ENCODE measurements at places on chromosomes 1 and 21. TPM values are rescaled to one million over a fixed set of nuclear protein-coding genes. Genes with fewer than 3 reads are reported as not detected.

The DNASE2B gene
- 5.5 TPM for total RNA-seq

- peak overlapping the region; percentile 92 for H3K27ac ChIP-seq
- H3K4me1 ChIP-seq: peaks cover 48% of the 10 kb centered on the region
- no peaks in the 10 kb centered on the region for H3K27me3 ChIP-seq
These were observed 376 bp upstream of the NUAK2 start for GRCh38 chr1:205321959-205322283.

DNA sequence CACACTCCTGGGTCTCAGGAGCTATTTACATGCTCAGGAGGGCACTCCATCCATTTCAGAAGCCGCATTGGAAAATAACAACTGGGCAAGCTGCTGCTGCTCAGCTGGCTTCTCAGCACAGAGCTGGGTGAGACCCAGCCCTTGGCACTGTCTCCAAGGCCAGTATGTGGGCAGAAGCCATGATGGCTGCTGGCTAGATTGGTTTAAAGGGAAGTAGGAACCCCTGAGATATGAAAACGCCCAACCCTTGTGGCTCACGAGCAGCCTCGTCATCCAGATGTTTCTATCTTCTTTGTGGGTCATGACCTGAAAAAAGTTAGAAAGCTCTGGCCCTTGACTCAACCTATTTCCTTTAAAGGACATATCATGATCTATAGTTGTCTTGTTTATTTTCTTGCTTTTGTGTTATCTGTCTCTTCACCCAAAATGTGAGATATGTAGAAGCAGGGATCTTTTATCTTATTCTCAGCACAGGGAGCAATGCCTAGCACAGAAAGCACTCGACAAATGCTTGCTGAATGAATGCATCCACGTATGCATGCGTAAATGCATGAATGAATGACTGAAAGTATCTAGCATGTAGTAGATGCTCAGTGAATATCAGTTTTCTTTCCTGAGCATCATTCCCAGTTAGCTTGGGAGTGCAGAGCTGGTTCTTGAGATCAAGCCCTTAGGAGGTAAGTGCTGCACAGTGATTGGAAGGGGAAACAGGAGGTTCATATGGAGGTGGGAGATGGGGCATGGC lies 11.6 kb downstream of the MYBPH start:
- no peak overlapping the region for H3K27ac ChIP-seq
- H3K4me1 ChIP-seq: no peaks in the 10 kb centered on the region
- no peak for DNase-seq
- no peaks in the 10 kb centered on the region for H3K36me3 ChIP-seq
- no peak overlapping the region for H3K4me3 ChIP-seq

The SLC2A5 gene
- 0.44 TPM for total RNA-seq

GRCh38 chr1:77548285-77548684 lies 134.2 kb downstream of the ZZZ3 start:
- no peak overlapping the region for H3K4me3 ChIP-seq
- no peak overlapping the region for H3K27ac ChIP-seq
- no peaks in the 10 kb centered on the region for H3K36me3 ChIP-seq
- H3K4me1 ChIP-seq: no peaks in the 10 kb centered on the region
- no peak for DNase-seq

- H3K27me3 ChIP-seq: no peaks in the 10 kb centered on the region
- H3K27ac ChIP-seq: no peak overlapping the region
- no peak overlapping the region for H3K4me3 ChIP-seq
- no peaks in the 10 kb centered on the region for H3K36me3 ChIP-seq
These were observed 10.6 kb upstream of the NUCKS1 start for GRCh38 chr1:205760606-205761005.

The SPRR2G gene
- total RNA-seq: not detected

GRCh38 chr1:219365451-219365850 lies 191.8 kb downstream of the LYPLAL1 start:
- H3K27ac ChIP-seq: no peak overlapping the region
- H3K27me3 ChIP-seq: no peaks in the 10 kb centered on the region
- H3K4me3 ChIP-seq: no peak overlapping the region
- no peaks in the 10 kb centered on the region for H3K4me1 ChIP-seq

DNA sequence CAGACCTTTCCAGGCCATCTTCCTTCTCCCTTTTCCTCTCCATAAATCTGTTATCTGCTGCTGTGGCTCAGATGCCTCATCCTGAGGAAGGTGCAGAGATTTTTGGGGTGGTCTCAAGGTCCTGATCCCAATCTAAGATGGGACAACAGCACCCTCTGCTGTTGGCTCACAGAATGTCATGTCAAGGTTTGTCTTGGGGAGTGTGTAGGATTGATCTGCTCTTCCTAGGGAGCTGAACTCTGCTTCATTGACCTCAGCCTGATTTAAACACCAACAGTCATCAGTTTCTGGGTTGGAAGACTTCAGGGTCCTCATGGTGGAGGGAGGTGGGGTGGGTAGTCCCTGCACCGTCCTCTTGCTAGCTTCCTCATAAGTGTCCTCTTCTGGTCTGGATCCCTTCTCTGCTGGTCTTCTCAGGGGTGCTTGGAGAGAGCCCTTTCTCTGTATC lies 62.8 kb upstream of the LAX1 start:
- no peaks in the 10 kb centered on the region for H3K4me1 ChIP-seq
- H3K27ac ChIP-seq: peak overlapping the region; percentile 6
- H3K36me3 ChIP-seq: peaks cover 75% of the 10 kb centered on the region
- DNase-seq: no peak
- H3K4me3 ChIP-seq: no peak overlapping the region

GRCh38 chr1:21383785-21384401 lies 56.0 kb upstream of the NBPF3 start:
- no peaks in the 10 kb centered on the region for H3K27me3 ChIP-seq
- no peaks in the 10 kb centered on the region for H3K36me3 ChIP-seq
- no peak overlapping the region for H3K4me3 ChIP-seq
- no peak overlapping the region for H3K27ac ChIP-seq
- H3K4me1 ChIP-seq: peaks cover 8% of the 10 kb centered on the region
- no peak for DNase-seq

The TPTE gene
- not detected for total RNA-seq

DNA sequence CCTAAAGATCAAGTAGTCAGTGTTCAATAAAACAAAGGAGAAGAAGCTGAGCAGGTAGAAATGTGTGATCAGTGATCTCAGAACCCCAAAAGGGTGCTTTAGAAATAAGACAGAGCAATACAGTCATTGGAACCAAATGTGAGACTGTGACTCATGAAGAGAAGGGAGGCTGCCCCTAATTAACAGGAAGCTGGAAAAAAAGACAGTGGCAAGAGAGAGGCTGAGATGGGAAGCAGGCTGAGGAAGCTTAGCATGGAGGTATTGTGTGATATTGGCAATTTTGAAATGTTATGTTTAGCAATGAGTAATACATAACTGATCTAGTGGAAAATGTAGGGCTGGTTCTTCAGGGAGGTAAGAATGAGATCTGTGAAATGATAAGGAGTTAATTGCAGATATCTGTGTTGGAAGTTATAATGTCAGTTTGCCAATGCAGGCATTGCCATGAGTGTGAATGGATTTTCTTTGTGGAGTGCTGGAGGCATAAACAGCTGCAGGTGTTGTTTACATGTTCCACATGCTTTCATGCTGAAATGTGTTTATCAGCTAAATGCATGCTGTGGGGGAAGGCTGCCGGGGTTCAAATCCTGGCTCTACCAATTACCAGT lies 90.6 kb upstream of the CACNA1E start:
- no peaks in the 10 kb centered on the region for H3K4me1 ChIP-seq
- H3K36me3 ChIP-seq: no peaks in the 10 kb centered on the region
- DNase-seq: no peak
- H3K27me3 ChIP-seq: no peaks in the 10 kb centered on the region

The ACADM gene
- 43.9 TPM for total RNA-seq

The KLHDC8A gene
- not detected for total RNA-seq

The GOLT1A gene
- total RNA-seq: not detected

The CLDN8 gene
- 4.8 TPM for total RNA-seq

DNA sequence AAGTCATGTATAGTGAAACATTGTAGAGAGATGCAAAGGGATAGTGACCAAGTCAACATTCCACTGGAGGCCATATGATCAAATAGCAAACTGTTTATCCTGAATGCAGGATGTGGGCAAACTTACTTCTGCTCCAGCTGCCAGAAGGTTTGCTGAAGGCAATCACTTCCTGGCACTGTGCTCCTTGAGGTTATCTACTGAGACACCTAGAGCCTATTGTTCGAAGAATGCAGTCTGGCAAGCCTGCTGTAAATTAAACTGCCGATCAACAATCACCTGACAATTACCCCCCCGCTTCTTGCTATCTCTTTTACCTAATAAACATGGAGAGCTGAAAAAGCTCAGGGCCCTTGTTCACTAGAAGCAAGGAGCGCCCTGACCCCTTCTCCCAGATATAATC lies 139.4 kb upstream of the B3GALT2 start:
- H3K36me3 ChIP-seq: no peaks in the 10 kb centered on the region
- no peak overlapping the region for H3K4me3 ChIP-seq
- H3K27me3 ChIP-seq: no peaks in the 10 kb centered on the region
- DNase-seq: no peak
- no peak overlapping the region for H3K27ac ChIP-seq
- H3K4me1 ChIP-seq: no peaks in the 10 kb centered on the region

GRCh38 chr21:32392299-32392879 lies 423 bp downstream of the URB1 start:
- no peak overlapping the region for H3K27ac ChIP-seq
- no peaks in the 10 kb centered on the region for H3K27me3 ChIP-seq
- DNase-seq: no peak
- no peaks in the 10 kb centered on the region for H3K36me3 ChIP-seq
- H3K4me3 ChIP-seq: peak overlapping the region; percentile 68
